ENCODE measurements at places on chromosomes 12 and 14.
A peak's percentile ranks its signal among the peaks of the same experiment; 100 is the strongest.

- no peak for DNase-seq
These were observed 70.8 kb upstream of the IFNG-AS1 start for GRCh38 chr12:67918441-67918840.

DNA sequence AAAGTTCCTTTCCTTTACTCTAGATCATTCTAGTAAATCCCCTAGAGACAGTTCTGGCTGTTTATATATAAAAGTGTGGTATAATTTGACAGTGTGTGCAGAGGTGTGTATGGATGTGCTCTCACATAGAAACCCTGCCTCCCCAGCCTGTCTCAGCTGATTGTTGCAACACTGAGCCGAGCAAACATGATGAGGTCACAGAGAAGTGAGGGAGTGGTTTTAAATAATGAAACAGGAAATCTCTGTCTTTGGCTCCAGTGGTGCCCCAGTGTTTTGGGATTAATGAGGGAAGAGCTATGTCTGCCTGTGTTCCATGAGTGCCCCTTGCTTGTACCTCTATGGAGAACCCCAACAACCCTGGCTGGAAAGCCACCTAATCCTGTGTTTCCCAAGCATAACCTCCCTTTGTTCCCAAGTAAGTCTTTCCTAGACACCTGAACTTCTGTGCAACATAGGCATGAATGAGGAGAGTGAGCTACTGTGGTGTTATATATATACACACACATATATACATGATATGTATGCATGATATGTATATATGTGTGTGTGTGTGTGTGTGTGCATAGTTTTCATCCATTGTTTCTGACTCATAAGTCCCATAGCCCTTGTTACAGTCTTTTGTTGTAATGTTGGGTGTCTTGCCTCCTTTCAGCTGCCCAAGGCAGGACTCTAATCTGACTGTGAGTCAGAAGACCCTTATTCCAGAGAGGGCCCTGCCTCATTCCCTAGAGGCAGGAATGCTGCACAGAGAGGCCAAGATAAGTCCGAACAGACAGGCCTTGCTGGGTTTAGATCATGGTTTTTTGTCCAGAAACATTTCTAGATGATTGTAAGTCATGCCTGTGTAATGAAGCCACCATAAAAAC is 18.0 kb downstream of the TRAF3 start:
- DNase-seq = peak; percentile 30

DNA sequence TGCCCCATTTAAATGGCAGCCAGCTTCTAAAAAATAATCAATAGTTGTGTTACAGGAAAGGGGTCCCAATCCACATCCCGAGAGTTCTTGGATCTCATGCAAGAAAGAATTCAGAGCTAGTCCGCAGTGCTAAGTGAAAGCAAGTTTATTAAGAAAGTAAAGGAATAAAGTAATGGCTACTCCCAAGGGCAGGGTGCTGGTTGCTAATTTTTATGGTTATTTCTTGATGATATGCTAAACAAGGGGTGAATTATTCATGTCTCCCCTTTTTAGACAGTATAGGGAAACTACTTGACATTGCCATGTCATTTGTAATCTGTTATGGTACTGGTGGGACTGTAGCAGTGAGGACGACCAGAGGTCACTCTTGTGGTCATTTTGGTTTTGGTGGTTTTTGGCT is 591.3 kb downstream of the LRFN5 start:
- no peak for DNase-seq

DNA sequence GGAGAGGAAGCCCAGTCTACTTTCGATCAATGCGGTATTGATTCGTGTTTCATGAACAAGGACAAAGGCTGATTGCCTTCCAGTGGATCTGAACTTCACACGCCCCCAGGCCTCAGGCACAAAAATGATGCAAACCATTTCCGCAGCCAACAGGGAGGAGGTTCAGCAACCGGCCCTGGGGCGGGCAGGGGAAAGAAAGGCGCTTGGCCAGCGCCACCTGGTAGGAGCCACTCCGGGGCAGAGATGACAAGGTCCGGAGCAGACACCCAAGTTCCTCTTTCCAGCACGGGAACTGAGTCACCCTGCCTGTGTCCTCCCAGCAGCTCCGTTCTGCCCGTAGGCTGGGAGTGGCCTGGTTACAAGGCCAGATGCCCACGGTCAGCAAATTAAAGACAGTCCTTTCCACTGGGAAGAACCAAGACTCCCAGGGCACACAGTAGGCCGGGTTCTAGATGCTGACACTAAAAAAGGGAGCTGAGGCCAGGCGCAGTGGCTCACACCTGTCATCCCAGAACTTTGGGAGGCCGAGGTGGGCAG is 136.3 kb downstream of the SCARB1 start:
- DNase-seq = no peak

DNA sequence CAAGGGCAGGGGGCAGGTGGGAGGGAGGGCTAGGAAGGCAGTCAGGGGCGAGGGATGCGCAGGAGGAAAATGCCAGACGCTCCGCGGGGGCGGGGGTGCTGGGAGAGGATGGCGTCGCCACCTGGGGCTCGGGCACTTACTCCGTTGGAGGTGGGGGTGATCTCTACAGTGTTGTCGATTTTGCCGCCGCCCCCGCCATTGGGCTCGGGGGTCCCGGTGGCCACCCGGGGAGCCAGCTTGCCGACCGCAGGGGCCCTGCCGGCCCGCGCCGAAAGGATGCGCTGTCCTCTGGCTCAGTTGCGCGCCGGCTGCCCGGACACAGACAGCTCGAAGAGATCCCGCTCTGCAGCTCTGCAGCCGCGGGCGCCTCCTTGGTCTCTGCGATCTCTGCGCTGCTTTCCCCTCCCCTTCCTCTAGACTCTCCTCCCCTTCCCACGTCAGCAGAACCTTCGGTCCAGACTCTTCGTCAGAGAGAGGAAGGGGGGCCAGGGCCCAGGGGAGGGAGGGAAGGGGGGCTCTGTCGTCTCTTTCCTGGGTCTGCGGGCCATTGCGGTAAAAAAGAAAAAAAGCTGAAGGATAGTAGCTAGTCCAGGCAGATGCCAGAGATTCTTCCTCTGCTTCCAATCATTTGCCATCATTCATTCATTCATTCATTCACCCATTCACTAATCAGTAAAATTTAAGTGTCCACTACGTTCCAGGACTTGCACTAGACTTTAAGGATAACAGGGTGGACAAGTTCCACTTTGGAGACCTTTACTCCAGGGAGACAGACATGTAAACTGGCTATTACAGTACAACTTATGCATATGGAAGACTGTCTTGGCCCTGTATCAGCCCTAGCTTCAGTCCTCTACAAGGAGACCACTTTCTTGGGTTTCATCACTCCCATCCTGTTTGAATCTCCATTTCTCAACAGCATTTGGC is at the start of gene SLC22A17:
Gene SLC22A17 (minus strand): TSS at position 382 of the 927 bp plus-strand sequence.
- peak; percentile 63 for DNase-seq

GRCh38 chr12:79056775-79057174 is 192.2 kb downstream of the SYT1 start:
- DNase-seq = no peak

DNA sequence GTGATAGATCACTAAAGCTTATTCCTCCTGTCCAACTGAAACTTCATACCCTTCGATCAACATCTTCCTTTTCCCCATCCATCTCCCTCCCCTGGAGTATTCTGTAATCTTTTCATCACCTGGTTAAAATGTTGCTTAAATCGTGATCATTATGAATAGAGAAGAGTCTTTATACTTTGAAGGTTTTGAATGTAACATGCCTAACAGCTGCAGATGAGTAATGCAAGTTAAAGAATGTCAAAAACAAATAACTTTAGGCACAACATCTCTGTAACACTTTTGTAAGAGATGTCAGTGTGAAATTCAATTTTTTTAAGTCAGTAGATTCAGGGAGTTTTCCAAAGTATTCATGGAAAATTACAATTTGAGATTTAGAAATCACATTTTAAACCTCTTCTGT is 25.0 kb downstream of the RXYLT1 start:
- DNase-seq = no peak

DNA sequence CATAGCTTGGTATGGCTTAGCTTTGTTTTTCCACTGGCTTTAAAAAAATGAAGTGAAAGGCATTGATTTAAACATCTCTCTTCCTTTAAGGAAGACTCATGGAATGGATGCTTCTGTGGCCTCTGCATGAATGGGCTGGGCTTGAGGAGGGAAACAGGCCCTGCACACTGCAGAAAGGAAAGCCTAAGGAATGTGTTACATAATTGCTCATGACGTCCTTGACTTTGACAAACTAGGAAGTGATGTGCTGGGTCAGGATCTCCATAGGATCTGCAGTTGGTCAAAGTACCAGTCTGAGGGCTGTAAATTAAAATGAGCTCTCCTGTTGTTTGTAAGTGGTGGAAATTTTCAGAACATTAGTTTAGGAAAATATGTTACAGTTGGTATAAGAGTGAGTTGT is 12.7 kb downstream of the SAMD4A start:
- DNase-seq = no peak

All from activated CD4-positive, alpha-beta T cell treated with anti-CD3 and anti-CD28 coated beads, Interleukin-2, amount 50 U/mL, for 1 hour (primary cell).